ENCODE measurements at places on chromosomes 7 and 10. TPM values are rescaled to one million over a fixed set of nuclear protein-coding genes. Genes with fewer than 3 reads are reported as not detected.

DNA sequence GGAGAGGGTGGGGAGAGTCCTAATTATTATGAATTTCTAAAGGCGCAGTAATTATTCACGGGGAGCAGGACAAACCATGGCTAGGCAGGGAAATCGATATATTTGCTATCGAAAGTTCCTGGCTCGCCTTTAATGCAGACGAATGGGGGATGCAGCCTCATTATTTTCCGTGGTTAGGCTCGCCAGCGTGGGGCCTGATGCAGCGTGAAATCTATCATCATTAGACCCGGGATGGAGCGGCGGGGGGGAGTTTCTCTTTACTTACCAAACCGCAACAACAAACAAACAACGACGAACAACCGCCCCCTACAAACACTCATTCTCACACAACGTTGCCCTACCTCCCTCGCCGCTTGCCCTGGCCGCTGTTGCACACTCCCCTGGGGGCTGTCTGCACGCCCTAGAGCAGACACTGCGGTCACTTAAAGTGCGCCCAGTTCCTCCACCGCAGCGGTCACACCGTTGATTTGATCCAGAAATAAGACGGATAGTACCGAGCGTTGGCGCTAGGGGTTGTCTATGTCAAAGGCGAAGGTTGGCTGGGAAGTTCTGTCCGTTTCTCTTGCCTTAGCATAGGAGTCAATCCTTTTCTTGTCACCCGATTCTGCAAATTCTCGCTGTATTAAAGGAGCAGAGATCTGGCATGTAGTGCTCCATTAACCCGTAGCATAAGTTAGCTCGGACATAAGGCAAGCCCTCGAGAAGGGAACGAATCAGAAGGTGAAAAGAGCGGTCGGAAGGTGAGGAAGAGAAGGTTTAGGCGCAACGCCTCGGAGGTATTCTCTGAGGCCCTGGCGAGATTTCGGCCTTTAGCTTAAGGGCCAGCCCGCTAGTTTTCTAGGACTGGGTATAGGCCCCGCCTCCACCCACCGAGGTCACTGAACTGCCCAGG, 10.4 kb downstream of the NXPH1 start:
- DNase-seq = no peak

GRCh38 chr10:125009661-125010161, 67.8 kb downstream of the ZRANB1 start:
- no peak for DNase-seq

DNA sequence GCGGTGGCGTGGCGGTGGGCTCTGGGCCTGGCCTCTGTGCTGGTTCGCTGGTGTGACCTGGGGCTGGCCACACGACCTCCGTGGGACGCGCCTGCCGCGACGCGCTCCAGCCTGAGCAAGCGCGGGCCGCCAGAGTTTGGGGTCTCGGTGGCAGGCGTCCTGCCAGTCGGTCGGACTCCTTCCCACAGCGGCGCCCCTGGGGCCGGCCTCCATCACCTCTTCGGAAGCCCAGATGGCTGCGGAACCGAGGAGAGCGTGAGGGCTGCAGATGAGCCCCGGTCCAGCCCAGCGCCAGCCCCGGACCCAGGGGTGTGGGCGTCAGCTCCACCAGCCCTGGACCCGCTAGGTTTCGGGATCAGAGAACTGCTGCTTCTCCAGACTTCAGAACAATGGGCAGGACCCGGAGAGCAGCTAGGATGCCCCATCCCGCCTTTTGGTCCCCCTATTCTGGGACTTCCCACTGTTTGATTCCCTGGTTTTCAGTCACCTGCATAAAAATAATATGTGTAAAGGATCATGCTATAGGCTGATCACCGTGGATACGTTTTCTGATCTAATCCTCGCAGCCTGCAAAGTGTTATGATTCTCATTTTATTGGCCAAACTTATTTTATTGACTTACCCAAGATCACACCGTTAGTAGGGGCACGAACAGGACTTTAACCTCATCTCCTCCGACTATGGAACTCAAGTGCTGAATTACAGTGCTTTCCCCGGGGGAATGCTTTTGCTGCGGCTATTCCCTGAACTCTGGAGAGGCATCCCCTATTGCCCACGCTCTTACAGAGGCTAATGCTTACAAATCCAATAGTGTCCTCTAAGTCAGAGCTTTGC, 2.8 kb downstream of the CYP26C1 start:
- DNase-seq = no peak

DNA sequence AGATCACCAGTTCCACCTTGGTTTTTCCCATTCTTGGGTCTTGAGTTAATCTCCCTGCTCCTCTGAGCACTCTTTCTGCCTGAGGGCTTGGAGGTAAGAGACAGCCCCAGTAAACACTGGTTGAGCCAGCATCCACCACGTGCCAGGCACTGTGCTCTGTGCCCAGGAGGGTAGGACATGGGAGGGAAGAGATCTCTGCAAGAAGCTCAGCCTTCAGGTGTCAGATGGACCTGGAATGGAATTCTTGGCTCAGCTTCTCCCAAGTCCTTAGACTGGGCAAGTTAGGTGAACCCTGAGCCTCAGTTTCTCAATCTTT, 2.5 kb downstream of the ZYX start:
- DNase-seq = no peak

OAT gene
- 60.9 TPM for total RNA-seq

- DNase-seq = no peak
Observed at GRCh38 chr7:151508991-151509390, 10.7 kb downstream of the RHEB start.

DNA sequence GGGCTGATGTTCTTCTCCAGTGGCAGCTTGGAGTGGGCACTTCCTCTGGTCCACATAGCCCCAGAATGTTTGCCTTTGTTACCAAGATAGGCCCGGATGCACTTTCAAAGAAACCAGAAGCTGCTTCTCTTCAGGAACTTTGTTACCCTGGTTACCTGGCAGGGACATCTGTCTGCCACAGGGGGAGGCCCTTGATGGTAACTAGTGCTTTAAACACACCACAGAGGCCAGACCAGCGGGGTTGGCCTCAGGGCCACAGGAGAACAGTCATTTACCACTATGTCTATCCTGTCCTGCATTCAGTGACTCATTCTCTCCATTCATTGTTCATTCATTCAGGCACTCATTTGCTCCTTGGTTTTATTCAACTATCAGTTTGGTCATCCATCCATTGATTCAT, 11.9 kb upstream of the PLEKHA1 start:
- DNase-seq = no peak

DNA sequence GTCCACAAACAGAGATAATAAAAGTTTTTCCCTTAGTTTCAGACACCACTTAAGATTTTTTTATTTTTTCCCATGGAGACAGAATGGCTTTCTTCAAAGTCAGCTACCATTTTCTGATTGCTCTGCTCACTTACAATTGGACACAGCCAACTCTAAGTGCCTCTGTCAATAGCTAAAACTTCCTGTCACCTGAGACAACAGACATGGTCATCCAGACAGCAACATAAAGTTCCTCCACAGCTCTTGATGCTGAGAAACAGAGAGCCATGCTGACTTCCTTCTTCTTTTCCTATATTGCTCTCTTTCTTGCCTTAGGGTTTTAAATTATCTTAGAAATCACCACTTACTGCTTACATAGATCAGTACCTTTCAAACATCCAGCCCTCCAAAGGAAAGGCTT, 12.0 kb downstream of the ZNF800 start:
- DNase-seq = no peak

CALML3 gene
- not detected for total RNA-seq

DNA sequence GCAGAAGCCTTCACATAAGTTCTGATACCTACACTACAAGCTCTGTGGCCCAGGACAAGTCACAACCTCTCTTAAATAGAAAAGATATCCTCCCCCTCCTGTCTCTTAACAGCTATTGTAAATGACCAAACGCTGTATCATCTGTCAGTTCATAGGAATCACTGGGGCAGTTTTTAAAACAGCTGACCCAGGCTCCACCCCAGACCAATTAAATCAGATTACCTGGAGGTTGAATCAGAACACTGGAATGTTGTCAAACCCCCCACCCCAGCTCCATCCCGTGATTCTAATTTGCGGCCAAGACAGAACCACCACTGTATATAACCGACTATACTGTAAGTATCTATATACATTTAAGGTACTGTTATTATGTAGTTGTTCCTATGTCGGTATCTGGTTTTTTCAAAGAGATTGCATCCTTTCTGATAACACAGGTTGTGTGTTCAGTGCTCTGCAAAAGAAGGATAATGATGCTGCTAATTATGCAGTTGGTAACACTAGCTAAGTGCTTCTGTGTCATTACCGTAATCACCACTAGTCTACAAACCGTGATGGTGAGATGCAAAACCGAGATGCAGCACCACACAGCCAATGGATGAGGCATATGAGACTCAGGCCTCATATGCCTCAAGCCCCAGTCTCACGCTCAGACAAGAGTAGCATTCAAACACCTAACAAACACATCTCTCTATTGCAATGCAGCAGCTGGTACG, 47.4 kb downstream of the TNS3 start:
- DNase-seq = no peak

DNA sequence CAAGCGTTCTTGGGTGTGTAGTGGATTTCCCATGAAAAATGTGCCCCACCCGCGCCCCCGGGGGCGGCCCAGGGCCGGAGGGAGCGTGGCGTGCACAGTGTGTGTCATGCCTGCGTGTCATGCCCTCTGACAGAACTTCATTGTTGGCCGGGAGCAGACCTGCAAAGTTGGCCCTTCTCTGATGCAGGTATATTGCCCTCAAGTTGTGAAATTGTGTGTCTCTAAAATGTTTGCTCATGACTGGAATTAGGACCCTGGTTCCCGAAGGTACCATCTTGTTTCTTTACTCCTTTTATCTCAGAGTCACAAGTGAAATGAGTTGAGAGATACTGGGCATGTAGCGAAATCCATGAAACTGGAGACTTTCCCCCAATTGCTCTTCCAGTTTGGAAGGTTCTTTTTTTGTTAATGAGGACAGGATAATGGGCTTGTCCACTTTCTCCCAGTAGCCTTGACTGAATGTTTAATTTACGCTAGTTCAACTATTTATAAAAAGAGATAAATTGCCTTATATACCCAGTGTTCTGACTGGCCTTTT, 26.2 kb downstream of the ADK start:
- DNase-seq = no peak

- no peak for DNase-seq
Observed at GRCh38 chr7:159119851-159120539, 24.7 kb downstream of the VIPR2 start.

DNA sequence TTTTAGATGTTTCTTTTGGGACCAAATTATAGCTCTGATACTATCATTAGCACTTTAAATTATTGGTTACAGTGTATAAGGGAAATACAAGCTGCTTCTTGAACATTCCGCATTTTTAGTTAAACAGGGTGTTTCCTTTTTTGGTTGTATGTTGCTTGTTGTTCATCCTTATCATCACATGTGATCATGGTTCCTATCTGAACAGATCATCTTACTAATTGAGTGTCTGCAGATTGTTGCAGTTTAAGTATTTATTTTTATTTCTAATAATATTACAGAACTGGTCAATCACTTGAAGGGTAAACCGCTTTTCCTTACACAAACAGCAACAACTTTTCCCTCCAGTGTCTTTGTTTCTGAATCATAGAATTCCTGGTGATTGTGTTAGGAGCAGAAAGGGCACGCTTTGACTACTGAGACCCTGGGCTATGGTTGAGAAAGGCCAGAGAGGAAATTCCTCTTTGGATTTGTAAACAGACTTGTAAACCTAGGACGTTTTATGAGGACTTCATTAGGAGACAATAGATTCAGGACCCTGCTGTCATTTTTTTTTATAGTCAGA, 37.2 kb downstream of the CHN2 start:
- DNase-seq = no peak

SMURF1 gene
- 34.2 TPM for total RNA-seq

C10orf105 gene
- total RNA-seq = 0.14 TPM

DNA sequence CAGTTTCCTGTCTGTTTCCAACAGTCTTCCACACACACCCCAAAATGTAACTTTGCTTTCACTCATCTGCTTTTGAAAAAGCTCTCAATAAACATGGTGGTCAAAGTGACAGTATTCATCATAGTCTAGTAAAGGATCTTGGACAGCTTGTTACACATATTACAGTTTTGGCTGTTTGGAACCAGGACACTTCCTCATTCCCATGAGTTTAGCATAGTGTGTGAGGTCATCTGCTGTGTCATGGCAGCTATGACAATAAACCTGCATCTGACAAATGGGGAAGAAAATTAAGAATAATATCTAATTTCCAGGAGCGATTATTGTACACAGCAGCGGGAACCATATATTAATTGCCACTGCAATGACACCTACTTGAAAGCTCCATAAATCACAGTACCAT, 184.3 kb upstream of the SLC26A5 start:
- no peak for DNase-seq

DNA sequence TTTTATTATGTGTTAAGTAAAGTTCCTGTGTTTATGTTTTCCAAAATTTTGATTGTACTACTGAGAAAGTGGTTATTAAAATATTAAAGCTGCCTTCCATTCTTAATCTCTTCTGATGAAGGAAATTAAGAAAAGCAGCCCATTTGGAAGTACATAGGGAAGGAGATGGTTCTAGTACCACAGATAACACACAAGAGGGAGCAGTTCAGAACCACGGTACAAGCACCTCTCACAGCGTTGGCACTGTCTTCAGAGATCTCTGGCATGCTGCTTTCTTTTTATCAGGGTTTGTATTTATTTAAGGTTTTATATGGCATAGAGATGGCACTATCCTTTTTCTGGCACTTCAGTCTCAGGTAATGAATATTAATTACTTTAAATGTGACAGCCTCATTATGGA, 111.6 kb downstream of the PHTF2 start:
- no peak for DNase-seq

TSC22D4 gene
- total RNA-seq = 168 TPM

GPR26 gene
- total RNA-seq = not detected

- no peak for DNase-seq
Observed at GRCh38 chr10:96292971-96293920, 11.0 kb upstream of the DNTT start.

PRKCQ gene
- total RNA-seq = 46.5 TPM

GRCh38 chr10:117367718-117368117, 7.5 kb downstream of the PDZD8 start:
- no peak for DNase-seq

PPP1R9A gene
- total RNA-seq = 1.6 TPM

GRCh38 chr7:106957766-106958165, 86.7 kb upstream of the PRKAR2B start:
- DNase-seq = no peak

SPDYE18 gene
- total RNA-seq = 3.7 TPM

ANKRD7 gene
- total RNA-seq = not detected

GRCh38 chr10:119120413-119120867, 16.5 kb downstream of the DENND10 start:
- DNase-seq = peak; percentile 63

DNA sequence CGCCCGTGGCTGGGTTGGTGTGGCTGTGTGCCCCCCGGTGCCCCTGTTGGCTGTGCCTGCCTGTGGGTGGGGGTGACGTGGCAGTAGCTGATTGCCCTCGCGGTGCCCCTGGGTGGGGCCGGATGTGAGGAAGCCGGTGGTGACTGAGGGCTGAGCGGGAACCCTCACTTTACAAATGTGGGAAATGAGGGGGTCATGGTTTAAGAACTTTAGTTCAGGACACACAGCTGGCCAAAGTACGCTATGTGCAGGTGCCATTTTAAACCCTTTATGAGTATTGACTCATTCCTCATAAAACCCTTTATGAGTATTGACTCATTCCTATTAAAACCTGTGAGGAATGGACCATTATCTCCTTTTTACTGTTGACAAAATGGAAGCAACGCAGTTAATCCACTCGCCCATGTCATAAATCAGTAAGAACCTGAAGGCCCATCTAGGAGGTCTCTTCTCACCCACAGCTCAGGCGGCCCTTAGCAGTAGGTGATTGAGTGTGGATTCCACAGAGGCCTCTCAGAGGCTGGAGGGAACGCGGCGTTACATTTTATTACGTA, 290.1 kb upstream of the COBL start:
- DNase-seq = no peak

POU6F2 gene
- total RNA-seq = 0.28 TPM

Data from natural killer cell (primary cell).